ENCODE measurements at places on chromosomes 3 and 15.

GRCh38 chr3:126306397-126306796 is 50.8 kb downstream of the KLF15 start:
- no peak for DNase-seq

GRCh38 chr15:77120576-77120975 is 49.7 kb upstream of the TSPAN3 start:
- DNase-seq = no peak

DNA sequence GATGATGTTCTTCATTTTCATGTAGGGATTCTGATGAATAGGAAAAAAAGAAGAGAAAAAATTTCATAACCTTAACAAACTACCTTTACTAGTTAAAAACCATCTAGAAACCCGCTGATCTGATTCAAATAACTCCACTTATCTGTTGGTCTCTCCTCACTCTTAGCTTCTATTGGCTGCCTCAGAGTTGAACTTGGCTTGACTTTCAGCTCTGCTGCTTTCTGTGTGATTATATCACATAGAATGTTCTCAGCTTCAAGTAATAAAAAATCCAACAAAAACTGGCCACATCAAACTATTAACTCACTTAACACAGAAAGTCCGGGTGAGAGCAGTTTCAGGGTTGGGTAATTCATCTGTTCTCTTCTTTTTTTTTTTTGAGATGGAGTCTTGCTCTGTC is 126.8 kb upstream of the RASGRP1 start:
- no peak for DNase-seq

DNA sequence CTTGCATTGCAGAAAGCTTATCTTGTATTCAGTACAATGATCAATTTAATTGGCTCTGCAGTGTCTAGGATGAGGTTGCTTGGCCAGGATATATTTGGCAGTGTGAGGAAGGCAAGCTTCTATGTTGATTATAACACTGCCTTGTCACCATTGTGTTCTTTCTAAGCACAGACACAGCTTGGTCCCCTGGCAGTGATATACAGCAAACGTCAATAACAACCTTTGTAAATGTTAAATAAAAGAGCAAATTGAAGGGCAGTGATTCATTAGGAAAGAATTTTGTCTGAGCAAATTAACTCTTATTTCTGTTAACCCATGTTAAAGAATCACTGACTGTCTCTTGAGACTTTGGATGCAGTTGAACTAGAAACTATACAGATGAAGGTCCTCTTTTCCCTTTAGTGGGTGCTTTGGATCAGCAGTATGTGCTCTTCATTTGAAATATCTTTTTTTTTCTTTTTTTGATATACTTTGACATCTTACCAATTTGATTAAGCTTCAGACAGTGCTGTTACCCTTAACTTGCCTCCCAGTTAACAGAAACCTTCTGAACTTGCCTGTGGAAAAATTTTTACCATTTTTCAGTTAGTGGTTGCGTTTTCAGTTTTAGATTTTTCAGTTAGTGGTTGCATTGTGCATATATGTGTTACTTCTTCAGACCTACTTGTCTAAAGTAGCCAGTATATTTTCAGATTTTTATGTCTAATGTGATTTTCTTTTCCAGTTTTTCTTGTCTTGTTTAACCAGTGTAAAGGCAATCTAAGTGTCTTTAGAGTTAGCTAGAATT is 199.8 kb downstream of the TCF12 start:
- no peak for DNase-seq

DNA sequence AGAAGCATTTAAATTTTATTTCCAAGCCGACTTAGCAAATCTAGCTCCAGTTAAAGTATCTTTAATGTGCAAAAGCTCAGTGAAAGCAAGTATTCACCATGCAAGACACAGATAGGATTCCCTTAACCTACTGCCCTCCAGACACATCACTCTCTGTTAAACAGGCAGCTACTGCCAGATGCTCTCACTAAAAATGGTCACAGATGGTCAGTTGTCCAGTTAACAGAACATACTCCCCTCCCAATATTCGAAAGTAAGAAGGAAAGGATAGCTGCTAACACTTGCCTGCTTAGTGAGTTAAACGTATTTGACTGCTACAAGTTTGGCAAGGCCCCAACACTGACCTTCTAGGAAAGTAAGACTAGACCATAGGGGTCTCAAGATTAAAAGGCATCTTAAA is 73.7 kb downstream of the PRTG start:
- DNase-seq = no peak

DNA sequence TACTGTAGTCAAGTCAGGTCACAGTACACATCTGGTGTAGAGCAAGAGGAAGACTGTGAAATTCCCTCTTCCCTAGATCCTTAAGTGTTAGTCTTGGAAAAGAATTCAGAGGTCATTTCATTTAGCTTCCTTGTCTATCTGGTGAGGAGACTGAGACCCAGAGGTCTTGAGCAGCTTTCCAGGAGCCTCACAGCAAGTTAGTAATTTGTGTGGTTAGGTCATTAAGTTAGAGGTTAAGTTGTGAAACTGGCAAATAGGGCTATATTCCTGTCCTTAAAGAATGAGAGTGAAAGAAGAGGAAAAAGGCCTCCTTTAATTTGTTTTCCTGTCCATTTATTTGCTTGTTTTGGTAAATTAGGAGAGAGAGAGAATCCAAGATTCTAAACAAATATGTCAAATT is 9.0 kb downstream of the PODXL2 start:
- DNase-seq = no peak

DNA sequence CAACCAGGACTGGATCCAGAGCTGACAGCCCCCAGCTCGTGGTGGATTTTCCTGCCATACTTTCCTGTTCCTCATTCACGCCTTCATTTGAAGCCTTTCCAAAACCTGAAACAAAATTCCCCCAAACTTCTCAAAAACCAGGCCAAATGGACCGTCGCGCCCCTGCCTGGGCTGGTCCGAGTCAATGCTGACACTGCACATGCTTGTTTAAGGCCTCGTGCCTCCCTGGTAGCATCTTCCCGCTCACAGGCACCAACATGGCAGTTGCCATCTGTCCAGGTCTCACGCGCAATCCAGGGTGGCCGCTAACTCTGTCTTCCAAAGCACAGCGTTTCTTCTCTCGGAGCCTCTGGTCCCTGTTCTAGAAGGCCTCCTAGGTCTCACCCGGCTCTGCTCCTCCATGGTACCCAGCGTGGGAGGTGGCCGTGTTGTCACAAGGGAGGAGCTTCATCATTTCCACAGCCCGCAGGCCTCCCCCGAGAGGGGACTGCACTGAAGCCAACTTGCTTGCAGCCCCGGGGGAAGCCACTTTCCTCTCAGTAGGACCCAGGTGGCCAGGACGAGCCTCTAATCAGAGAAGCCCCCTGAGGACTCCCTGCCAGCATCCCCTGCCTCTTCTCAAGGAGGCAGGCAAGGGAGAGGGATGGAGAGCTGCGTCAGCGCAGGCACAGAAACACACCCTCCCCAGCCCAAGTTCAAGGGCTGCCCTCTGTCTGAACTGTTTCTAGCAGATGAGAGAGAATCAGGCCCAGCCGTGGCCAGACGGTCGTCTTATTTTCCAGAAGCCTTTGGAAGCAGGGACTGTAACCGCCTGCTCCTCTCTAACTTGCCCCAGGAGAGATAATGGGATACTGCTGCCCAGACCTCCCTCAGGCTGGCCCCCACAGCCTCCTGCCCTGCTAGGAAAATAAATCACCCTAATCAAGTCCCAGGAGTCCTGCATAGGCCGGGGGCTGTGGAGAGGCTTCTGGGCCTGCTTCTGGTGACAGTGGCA is 152.8 kb upstream of the TLE3 start:
- no peak for DNase-seq

DNA sequence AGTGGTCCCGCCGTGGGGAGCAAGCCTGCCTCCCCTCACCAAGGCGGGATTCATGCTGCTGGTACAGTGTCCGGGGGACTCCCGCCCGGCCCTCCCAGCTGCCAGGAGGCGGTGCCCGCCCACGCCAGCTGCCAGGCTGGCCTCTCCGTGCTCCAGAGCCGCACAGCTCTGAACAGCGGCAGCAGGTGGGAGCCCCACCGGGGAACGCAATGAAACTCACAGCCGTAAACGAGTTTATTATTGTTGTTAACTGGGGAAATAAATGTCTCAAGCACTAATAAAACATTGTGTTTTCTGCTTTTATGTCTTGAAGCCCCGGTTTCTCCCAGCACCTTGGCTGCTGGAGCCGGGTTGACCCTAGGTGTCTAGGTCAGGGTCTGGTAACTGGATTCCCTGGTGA is 317.7 kb upstream of the TLE3 start:
- DNase-seq = no peak

- no peak for DNase-seq
Measured at GRCh38 chr3:50153782-50154475, 1.2 kb upstream of the SEMA3F start.

GRCh38 chr15:69500339-69500738 is 47.7 kb downstream of the RPLP1 start:
- DNase-seq = no peak

DNA sequence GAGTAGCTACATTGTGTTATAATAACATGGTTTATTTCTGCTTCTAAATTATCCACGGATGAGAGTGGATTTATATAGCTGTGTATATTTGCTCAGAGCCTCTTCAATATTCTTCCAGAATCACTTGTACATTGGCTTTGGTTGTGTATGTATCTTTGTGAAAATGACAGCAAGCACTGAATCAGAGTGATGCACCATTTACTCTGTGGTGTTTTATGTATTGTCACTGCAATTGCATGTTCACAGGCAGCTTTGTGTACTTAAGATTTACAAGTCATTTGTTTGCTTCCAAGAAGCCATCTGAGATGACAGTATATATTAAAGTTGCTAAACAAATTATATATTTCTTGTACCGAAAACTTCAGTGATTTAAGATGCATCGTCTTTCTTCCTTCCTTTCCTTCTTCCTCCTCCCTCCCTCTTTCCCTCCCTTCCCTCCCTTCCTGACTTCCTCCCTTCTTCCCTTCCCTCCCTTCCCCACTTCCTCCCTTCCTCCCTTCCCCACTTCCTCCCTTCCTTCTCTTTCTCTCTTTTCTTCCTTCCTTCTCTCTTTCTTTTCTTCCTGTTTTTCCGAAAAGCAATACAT is 362.3 kb upstream of the GOLIM4 start:
- DNase-seq = no peak

GRCh38 chr3:42349765-42350594 is 60.4 kb downstream of the LYZL4 start:
- no peak for DNase-seq
